Adrenal gland (tissue), 19 donors: ENCODE measurements at places on chromosomes 6 and 20. TPM values are rescaled to one million over a fixed set of nuclear protein-coding genes. Genes with fewer than 3 reads are reported as not detected.

DNA sequence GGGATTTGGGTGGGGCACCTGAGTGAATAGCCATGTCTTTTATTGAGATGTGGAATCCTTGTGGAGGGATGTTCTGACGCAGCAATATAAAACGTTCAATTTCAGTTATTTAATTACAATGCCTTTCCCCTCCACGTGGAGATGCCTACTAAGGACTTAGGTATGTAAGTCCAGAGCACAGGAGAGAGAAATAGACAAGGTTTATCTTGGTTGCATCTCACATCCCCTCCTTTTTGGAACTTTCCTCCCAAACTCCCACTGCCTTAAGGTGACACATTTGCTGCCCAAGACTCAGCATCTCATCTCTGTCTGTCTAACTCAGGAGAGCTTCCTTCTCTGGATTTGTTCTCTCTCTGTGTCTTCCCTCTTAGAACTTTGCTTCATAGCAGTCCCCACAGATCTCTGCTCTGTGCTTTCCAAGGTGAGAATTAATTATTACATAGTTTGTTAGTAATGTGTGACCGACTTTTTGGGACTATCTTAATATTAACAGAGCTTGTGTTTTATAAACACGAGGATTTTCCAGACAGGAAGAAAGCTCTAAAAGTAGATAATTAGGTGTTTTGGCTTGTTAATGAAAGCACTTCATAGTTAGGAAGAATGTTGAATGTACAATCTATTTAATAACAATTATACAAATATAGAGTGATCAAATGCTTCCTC lies 52.6 kb downstream of the COL19A1 start:
- no peaks in the 10 kb centered on the region for H3K36me3 ChIP-seq
- H3K4me1 ChIP-seq = no peaks in the 10 kb centered on the region
- no peaks in the 10 kb centered on the region for H3K27me3 ChIP-seq
- no peak for DNase-seq
- no peak overlapping the region for H3K27ac ChIP-seq

DNA sequence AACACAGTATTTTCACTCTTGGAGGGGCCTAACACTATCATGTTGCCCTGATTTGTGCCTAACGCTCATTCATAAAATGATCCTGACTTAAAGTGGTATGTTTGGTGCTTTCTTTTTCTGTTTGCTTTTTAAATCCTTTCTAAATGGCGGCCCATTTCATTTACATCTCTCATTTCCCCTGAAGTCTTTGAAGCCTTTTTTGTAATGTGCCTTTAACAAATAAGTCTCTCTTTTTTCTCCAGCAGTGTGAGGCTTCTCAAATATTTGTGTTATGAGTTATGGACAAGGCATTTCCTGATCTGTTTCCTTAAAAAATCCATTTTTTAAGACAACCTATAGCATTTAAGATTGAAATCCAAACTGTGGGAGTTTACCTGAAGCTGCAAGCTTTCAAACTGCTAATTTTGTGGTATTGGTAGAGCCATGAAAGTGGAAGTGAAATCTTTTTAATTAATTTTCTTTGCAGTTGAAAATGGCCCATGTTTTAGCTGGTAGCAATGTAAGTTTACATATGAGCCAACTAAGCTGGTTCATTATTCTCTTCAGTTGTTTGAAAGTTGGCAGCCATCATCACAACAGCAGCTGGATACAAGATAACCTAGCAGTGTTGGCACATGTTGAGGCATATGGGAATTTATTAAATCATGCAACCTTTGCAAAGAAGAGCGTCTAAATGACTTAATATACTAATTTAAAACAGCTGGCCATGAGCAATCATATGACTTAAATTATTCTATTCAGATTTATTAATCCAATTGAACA lies 469.7 kb downstream of the CDKAL1 start:
- no peak overlapping the region for H3K4me3 ChIP-seq
- no peak overlapping the region for H3K27ac ChIP-seq
- no peaks in the 10 kb centered on the region for H3K27me3 ChIP-seq
- H3K4me1 ChIP-seq = no peaks in the 10 kb centered on the region
- no peak for DNase-seq

The RSPO4 gene
- not detected for total RNA-seq

The CDH4 gene
- total RNA-seq = 0.41 TPM

The HLA-DOA gene
- total RNA-seq = 7.3 TPM

DNA sequence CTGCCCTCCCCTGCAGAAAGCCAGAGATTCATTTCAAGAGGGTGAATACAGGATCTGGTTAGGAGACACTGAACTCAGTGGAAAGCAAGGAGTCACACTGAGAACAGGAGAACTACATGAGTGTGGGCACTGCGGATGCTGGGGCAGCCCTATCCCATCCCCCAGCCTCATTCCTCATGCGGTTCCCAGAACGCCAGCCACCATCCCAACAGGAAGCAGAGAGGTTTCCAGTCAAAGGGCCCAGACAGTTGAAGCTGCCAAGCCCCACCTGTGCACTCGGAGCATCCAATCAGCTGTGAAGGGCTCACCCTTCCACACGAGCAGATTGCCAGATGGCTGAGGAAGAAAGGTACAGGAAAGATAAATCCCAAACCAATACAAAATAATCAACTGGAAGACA lies 50.7 kb upstream of the PRND start:
- no peak overlapping the region for H3K4me3 ChIP-seq
- H3K4me1 ChIP-seq = no peaks in the 10 kb centered on the region
- no peak for DNase-seq
- H3K27ac ChIP-seq = no peak overlapping the region
- no peaks in the 10 kb centered on the region for H3K27me3 ChIP-seq

GRCh38 chr20:9308056-9308455 lies 206.3 kb upstream of the LAMP5 start:
- no peak for DNase-seq
- H3K4me1 ChIP-seq = no peaks in the 10 kb centered on the region
- no peaks in the 10 kb centered on the region for H3K36me3 ChIP-seq
- no peak overlapping the region for H3K4me3 ChIP-seq
- H3K27ac ChIP-seq = no peak overlapping the region

The HCK gene
- 36.0 TPM for total RNA-seq

The NR2E1 gene
- 1.2 TPM for total RNA-seq

The GPR6 gene
- total RNA-seq = not detected

DNA sequence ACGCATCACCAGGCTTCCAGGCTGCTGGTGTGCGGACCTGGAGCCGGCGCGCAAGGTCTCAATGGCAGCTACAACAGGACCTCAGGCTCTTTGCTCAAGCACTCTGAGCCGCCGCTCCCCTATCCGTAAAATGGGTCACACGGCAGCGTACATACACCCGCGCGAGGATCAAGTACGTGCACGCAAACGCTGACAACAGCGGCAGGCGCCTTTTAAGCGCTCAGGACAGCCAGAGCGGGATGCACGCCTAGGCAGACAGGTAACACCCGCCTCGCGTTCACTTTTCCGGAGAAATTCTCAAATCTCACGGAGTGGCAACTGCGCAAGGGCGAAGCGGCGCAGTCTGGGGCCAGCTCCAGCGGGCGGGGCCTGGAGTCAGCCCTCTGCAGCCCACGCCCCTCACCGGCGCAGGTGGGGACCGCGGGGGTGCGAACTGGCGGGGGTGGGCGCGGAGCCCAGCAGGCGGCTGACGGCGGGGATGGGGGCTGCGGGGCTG lies 535 bp downstream of the EXOC2 start:
- peak overlapping the region; percentile 83 for H3K27ac ChIP-seq
- peak overlapping the region; percentile 90 for H3K4me3 ChIP-seq
- peak; percentile 48 for DNase-seq
- H3K4me1 ChIP-seq = no peaks in the 10 kb centered on the region
- no peaks in the 10 kb centered on the region for H3K27me3 ChIP-seq
- no peaks in the 10 kb centered on the region for H3K36me3 ChIP-seq
